CD4-positive, alpha-beta memory T cell (primary cell): ENCODE measurements at places on chromosomes 5 and 9.

GRCh38 chr5:34622098-34622400 lies 34.1 kb upstream of the RAI14 start:
- no peak for DNase-seq

GRCh38 chr9:81631218-81631745 lies 58.1 kb downstream of the TLE1 start:
- DNase-seq: no peak

DNA sequence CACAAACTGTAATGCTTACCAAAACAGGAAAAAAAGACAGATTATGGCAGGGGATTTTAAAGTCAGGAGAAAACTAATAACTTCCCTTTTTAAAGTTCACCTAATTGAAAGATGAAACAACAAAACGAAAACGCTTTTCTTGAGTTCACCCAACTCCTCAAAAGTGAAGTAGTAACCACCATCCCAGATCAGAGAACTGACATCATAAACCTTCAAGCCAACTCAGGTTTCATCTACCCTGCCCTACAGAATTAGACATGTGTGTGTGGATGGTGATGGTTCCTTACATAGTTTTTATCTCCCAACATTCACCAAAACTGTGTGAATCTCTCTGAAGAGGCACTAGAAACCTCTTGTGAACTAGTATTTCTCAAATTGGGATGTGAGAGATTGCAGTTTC lies 195.2 kb upstream of the PTGER4 start:
- no peak for DNase-seq

DNA sequence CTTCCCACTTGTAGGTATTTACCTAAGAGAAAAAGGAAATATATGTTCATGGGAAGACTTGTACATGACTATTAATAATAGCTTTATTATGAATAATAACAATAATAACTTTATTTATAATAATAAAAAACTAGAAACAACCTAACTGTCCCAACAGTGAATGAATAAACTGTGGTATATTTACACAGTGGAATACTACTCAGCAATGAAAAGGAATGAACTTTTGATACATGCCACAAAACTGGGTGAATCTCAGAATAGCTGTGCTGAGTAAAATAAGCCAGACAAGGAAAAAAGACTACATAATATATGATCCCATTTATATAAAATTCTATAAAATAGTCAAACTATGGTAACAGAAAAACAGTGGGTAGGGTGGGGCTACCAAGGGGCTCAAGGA lies 88.7 kb downstream of the SCAMP1 start:
- DNase-seq: no peak

- DNase-seq: no peak
Measured at GRCh38 chr9:114107286-114108001, 8.4 kb upstream of the KIF12 start.

DNA sequence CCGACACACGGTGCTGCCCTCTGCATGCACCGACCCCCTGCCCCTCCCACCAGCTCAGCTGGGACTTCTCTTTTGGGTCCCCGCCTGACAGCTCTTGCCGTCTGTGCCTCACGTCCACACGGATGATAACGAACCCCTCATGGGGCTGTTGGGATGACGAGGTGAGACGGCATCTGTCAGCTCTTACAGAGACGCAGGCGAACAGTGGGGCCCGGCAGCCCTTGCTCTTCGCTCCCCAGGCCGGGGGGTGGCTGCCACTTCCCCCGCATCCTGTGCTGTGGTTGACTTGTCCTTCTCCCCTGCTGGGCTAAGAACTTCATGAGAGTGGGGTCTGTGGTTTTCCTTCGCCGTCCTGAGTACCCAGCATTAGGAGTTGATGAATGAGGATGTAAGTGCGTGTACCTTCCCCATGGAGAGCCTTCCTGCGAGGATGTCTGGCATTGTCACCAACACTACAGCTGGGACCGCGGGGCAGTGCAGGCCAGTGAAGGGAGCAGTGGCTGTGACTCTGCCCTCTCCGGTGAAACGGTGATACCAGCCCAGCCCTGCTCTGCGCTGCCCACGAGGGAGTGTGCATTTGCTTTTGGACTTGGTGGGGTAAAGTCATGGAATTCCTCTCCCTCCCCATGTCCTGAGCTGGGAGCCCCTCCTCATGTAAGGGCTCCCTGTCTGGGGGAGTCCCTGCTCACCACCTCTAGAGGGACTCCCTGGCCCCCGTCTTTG lies 23.2 kb downstream of the HK3 start:
- no peak for DNase-seq

DNA sequence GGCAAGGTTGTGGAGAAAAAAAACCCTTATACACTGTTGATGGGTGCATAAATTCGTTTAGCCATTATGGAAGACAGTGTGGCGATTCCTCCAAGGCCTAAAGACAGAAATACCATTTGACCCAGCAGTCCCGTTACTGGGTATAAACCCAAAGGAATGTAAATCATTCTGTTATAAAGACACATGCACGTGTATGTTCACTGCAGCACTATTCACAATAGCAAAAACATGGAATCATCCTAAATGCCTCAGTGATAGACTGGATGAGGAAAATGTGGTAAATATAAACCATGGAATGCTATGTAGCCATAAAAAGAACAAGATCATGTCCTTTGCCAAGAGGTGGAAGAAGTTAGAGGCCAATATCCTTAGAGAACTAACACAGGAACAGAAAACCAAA lies 119.9 kb upstream of the PRR16 start:
- no peak for DNase-seq
